ENCODE measurements at places on chromosomes 4 and X.
A peak's percentile ranks its signal among the peaks of the same experiment; 100 is the strongest.

GRCh38 chr4:29966386-29966785, 753.8 kb upstream of the PCDH7 start:
- DNase-seq, result no peak

DNA sequence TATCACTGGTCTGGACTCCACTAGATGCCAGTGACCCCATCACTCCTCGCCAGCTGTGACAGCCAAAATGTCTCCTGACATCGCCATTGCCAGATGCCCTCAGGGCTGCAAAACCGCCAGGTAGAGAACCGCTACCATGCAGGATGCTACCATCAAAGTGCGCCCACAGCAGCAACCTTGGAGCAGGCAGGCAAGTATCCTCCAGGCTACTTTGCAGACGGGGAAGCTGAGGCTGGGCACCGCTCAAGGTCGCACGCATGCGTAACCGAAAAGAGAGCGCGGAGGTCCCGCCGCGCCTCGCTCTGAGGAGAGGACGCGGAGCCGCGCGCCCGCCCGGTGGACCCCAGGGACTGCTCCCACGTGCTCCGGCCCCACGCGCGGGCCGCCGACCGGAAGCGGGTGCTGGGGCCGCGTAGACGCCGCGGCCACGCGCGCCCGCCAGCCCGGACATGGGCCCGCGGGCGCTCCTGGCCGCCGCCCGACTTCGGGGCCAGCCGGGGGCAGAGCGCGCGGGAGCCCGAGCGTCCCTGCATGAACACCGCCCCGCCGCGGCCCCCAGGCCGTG, at the start of gene STS:
Gene STS (plus strand): TSS at position 300 of the 565 bp plus-strand sequence. CDS start 105,488 bp downstream, outside the sequence.
- no peak for DNase-seq

- DNase-seq, result no peak
Measured at GRCh38 chrX:44621078-44621477, 78.4 kb upstream of the FUNDC1 start.

DNA sequence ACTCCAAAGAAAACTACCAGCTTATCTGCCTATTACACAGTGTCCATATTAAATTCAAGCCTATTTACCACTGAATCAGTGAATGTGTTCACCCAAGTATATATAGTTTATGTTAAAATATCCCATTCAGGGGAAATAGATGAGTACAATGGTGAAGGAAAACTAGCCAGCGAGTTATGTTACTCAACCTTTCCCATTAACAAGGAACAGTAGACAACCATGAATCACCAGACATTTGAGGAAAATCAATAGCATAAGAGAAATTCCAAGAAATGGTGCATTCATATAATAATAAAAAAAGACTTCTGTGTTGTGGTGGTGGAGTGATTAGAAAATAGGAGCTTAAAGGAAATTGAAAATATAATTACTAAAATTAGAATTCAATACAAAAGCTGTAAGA, 21.3 kb downstream of the IQCM start:
- DNase-seq, result no peak

- no peak for DNase-seq
Measured at GRCh38 chrX:129748305-129748704, 9.5 kb downstream of the XPNPEP2 start.

DNA sequence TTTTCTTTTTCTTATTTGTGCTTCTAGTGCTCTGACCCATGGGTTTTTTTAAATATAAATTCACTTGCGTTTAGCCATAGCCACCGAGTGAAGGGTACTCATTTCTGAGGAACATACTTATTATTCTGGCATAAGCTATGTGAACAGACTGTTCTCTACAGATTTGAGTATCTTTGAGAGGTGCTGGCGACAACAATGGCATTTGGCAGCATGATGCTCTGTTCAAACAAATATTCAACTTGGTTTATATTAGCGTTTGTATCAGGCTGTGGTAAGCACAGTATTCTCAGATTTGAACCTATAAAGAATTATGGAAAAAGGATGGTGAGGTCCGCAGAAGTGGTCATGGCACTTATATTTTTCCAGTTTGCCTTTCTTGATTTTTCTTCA, 108.7 kb upstream of the LIMCH1 start:
- no peak for DNase-seq

- peak; percentile 20 for DNase-seq
Measured at GRCh38 chr4:68451246-68452211, 4.3 kb downstream of the TMPRSS11E start.

Measured in iPS-NIHi11 (cell line).